ENCODE measurements at places on chromosomes 3 and 15.

GRCh38 chr3:140809316-140809715, 131.5 kb downstream of the TRIM42 start:
- no peak for DNase-seq

GRCh38 chr3:188465311-188465710, 311.4 kb downstream of the LPP start:
- DNase-seq = no peak

- DNase-seq = no peak
Observed at GRCh38 chr3:159609625-159610024, 379.0 kb upstream of the IL12A start.

GRCh38 chr3:11556851-11557644, 86.7 kb downstream of the VGLL4 start:
- no peak for DNase-seq

DNA sequence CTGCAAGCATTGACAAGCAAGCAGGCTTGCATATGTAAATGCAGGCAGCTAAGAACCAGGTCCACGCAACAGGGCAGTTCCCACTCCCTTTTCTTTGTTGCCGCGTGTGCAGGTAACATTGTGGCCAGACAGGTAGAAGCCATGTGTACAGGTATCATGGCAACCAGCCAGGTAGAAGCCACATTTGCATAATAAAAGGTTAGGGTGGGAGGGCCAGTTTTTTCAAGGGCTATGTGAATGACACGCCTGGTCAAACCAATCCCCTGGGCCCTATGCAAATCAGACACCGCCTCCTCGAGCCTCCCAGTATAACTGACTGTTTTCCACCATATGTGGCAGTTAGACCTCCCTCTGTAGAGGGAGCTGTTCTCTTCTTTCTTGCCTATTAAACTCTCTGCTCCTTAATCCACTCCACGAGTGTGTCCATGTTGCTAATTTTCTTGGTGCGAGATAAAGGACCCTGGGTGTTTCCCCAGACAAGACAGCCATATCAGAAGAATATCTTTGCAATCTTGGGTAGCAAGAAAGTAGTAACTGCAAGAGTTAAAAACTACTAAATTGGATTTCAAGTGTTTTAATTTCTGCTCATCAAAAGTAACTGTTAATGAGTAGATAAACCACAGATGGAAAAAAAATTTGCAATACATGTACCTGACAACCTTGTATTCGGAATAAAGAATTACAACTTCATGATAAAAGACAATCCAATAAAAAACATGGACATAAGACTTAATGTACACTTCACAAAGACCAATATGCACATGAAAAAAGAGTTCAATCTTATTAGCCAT, 21.8 kb downstream of the PCOLCE2 start:
- DNase-seq = peak; percentile 60

DNA sequence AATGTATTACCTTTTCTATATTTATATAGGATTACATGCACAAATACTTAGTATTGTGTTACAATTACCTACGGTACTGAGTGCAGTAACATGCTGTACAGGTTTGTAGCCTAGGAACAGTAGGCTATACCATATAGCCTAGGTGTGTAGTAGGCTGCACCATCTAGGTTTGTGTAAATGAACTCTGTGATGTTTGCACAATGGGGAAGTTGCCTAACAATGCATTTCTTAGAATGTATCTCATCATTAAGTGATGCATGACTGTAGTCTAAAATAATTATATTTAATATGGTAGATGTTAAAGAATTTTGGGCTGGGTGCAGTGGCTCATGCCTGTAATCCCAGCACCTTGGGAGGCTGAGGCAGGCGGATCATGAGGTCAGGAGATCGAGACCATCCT, 281.0 kb downstream of the KLF13 start:
- no peak for DNase-seq

DNA sequence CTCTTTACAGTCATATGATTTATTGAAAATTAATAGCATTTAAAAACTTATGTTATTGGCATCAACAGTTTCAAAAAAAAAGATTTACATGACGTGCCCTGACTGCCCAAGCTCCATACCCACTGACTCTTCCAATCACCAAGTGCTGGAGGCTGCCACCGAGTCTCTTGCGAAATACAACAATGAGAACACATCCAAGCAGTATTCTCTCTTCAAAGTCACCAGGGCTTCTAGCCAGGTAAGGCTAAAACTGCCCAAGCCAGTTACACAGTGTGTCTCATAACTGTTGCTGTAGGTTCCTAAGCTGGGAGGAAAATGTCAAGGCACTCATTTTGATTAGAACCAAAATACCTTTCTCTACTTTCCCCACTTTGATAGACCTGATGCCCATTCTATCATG, 4.5 kb downstream of the FETUB start:
- no peak for DNase-seq

- no peak for DNase-seq
Observed at GRCh38 chr3:63753995-63754394, 65.1 kb upstream of the C3orf49 start.

DNA sequence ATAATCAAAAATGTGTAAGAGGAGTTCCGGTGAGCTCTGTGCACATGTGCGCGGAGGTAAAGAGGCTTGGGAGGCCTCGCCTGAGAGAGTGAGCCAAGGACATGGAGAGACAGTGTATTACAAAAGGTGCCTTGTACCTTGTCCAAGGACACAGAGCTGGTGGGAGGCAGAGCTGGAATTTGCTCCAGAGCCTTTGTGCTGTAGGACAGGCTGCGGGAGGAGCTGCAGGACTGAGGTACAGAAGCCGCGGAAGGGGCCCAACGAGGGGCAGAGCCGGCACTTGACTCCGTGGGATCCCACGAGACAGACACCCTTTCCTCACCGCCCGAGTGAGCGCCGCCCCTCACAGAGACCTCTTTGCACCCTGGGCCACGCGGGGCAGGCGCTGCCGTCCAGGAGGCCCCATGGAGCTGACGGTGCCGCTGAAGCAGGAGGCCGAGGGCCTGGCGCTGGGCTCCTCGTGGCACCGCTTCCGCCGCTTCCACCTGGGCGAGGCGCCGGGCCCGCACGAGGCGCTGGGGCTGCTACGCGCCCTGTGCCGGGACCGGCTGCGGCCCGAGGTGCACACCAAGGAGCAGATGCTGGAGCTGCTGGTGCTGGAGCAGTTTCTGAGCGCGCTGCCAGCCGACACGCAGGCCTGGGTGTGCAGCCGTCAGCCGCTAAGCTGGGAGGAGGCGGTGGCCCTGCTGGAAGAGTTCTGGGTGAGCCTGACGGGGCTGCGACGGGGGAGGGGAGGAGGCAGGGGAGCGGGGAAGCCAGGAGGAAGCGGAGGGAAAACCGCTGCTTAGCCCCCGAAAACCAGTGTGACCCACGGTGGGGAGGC, 68.7 kb downstream of the SLTM start:
- peak; percentile 56 for DNase-seq

DNA sequence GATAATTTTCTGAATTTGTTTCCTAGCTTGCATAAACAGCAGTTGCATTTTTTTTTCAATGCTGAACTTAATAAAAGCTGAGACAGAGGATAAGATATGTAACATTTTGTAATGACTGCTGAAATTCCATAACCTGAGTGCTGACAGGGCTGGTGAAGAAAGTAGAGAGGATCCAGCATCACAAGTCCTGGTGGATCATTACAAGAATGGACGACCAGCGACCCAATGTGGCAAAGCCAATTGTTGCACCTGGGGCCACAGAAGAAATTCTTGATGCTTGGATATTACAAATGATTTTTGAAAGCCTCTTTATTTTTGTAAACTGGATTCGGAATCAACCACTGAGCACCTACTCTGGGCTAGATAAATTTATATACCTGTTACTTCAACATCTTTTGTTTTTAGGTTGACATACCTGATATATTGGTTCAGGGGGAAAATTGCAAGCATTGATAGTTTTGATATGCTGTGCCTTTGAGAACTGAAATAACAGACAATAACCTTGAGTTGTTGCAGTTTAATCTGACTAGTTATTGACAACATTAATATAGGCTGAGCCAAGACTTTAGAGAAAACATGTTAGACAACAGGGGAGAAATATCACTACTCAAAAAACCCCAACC, 3.9 kb upstream of the ACTL6A start:
- DNase-seq = peak; percentile 85

- DNase-seq = no peak
Observed at GRCh38 chr15:82532383-82532990, 7.8 kb downstream of the RPS17 start.
